ENCODE measurements at places on chromosomes 13 and 19.

DNA sequence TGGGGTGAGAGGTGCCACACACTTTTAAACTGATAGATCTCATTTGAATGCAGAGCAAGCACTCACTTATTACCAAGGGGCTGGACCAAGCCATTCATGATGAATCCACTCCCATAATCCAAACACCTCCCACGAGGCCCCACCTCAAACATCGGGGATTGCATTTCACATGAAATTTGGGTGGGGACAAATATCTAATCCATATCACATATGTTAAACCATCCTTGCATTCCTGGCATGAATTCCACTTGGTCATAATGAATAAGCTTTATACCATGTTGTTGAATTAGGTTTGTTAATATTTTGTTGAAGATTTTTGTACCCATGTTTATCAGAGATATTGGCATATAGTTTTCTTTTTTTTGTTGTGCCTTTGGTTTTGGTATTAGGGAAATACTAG, 1198.7 kb upstream of the ATXN8OS start:
- DNase-seq, result no peak

GRCh38 chr19:57171551-57172081, 4.3 kb upstream of the DUXA start:
- DNase-seq, result peak; percentile 51

GRCh38 chr13:53560556-53560955, 531.9 kb downstream of the OLFM4 start:
- no peak for DNase-seq

DNA sequence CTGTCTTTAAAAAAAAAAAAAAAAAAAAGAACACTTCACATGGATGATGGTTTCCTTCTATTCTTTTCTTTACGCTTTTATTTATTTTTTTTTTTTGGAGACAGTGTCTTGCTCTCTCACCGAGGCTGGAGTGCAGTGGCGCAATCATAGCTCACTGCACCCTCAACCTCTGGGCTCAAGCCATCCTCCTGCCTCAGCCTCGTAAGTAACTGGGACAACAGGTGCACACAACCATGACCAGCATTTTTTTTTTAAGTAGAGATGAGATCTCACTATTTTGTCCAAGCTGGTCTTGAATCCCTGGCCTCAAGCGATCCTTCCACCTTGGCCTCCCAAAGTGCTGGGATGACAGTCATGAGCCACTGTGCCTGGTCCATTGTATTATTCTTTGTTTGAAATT, 24.3 kb downstream of the ANKRD27 start:
- no peak for DNase-seq

DNA sequence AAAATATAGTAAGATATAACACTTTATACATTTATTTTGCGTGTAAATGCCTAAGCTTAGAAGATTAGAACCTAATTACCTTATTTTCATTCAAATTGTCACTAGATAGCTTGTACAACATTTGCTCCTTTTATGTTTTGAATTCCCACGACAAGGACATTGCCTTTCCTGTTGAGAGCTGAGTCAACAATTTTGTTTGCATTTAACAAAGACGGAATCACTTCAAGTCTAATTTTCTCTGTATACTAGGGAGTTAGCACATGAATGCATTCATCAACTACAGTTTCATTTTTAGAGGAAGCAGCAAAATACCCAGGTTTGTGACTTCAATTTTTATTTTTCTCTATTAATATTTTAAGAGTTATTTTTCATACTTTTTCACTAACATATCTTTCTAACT, 48.7 kb upstream of the PCCA start:
- no peak for DNase-seq

DNA sequence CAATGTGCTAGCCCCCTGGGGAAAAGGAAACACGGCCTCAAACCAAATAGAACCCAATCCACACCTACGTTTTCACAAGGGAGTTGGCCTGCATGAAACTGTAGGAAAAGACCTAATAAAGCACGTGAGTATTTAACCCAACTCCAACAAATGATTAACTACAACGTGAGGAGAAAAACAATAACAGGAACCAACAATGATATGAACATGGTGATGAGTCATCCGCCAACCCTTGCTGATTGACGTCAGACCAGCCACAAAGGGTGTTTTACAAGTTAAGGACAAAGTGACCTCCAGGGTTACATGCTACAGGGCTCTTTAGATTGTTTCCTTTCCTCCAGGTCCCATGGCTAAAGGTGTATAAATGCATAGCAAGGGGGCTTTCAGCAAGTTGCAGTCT, 460.5 kb downstream of the COG6 start:
- DNase-seq, result no peak

GRCh38 chr19:48673436-48674100, 751 bp upstream of the NTN5 start:
- DNase-seq, result no peak

DNA sequence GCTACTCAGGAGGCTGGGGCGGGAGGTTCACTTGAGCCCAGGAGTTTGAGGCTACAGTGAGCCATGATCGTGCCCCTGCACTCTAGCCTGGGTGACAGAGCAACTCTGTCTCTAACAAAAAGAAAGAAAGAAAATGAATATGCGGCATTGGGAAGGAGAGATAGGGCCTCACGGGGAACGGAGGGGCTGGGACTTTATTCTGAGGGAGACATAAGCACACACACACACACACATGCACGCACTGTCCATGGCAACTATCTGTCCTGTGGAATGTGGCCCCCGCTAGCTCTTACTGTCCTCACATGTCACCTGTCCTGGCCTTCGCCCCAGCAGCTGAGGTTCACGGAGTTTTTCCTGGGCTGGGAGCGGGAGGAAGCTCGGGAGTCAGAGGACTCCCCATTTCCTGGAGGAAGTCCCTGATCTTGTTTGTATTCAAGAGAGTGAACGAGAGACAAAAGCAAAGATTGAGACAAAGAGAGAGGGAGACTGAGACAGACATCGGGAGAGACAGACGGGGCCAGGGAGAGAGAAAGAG, 654 bp downstream of the STAP2 start:
- peak; percentile 37 for DNase-seq

GRCh38 chr19:32829345-32829896, 40.1 kb downstream of the SLC7A9 start:
- DNase-seq, result no peak

- no peak for DNase-seq
Measured at GRCh38 chr13:26989957-26990713, 181.5 kb downstream of the USP12 start.

GRCh38 chr19:1256646-1257474, 8.5 kb downstream of the MIDN start:
- no peak for DNase-seq

DNA sequence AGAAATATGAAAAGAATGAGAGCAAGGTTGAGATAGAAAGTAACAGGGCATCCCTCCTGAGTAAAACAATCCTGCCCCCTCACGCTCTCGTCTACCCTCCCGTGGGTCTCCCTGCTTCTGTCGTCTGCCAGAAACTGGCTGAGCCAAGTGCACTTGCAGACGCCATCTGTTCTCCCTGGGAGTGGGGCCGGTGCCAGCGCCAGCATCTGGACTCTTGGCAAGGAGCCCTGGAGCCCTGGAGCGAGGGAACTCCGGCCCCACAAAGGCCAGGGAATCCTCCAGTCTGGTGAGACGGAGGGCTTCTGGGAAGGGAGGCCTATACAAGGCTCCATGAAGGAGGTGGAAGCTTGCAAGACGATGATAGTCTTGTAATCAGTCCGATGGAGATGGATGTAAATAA, 2.3 kb upstream of the TMEM91 start:
- DNase-seq, result peak; percentile 90

DNA sequence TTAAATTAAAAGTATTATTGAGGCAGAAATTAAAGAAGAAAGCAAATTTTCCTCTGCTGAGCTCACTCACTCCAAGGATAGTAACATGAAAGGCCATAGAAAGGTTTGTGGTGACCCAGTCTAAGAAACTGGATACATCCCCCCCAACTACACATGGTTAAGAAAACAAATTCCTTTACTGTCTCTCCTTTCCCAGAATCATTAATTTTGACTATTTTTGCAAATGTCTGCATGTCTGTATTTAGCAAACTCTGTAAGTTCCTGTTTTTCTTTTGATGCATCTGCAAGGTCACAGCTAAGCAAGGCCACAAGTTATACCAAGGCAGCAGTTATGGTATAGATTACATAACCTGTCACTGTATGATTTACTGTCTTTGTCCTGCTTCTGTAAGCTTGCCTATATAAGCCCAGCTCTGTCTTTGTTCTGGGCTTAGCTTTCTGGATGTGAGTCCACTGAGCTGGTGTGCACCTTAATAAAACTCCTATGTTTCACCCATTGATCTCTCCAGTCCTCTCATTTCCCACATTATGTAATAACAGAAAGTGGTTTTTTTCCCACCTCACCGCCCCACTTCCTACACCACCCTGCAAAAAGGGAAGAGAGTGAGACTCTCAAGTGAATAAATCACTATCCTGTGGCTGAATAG, 8.5 kb upstream of the ZNF83 start:
- DNase-seq, result no peak

GRCh38 chr13:88857256-88857655, 1186.1 kb downstream of the SLITRK5 start:
- no peak for DNase-seq

GRCh38 chr19:5356428-5356827, 15.8 kb upstream of the PTPRS start:
- no peak for DNase-seq

- DNase-seq, result no peak
Measured at GRCh38 chr13:79402679-79403078, 3.4 kb downstream of the RBM26 start.

- peak; percentile 86 for DNase-seq
Measured at GRCh38 chr13:113758651-113759524, at the start of gene TMEM255B. Gene TMEM255B (plus strand): TSS chr13:113759226. CDS start chr13:113759270, 44 bp downstream.

- no peak for DNase-seq
Measured at GRCh38 chr13:74645586-74645985, 511.4 kb upstream of the KLF12 start.

GRCh38 chr13:99516153-99516929, 15.1 kb downstream of the TM9SF2 start:
- DNase-seq, result no peak

- DNase-seq, result peak; percentile 37
Measured at GRCh38 chr13:99501848-99502301, 603 bp downstream of the TM9SF2 start.

DNA sequence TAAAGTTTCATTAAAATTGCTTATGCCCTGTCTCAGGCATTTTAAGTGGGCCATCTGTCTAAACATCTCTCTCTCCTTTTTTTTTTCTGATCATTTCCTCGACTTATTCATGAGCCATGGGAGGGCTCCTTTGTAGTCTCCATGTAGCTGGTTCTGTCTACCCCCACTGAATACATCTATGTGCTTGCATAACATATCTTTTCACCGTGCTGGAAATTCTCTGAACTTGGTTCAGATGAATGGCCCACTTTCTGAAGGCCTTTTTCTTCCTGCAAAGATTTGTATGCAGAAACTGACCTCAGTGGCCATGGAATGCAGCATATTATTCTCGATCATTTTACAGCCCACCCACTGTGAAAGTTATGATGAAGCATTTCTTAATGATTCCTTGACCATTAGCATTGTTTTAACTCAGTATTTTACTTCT, 225.3 kb downstream of the GGACT start:
- no peak for DNase-seq

DNA sequence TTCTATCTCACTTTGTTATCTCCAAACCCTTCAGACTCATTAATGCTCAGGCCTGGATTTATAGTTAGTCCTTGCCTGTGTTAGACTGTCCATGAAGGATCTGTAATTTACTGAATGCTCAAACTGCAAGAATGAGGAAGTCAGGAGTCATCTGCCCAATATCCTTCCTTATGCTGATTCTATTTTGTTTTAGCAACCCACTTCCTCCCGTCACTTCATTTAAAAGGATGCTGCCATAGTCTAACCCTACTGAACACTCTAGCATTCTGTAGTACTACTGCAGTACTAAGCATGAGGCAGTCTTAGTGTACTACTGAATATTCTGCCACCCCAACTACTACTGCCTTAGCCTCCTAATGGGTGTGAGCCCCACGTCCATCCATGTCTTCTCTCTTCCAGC, 1.5 kb downstream of the FCAR start:
- no peak for DNase-seq

GRCh38 chr13:34867590-34867989, 74.5 kb upstream of the NBEA start:
- DNase-seq, result no peak
